ENCODE measurements at places on chromosomes 4 and X.
A peak's percentile ranks its signal among the peaks of the same experiment; 100 is the strongest.

DNA sequence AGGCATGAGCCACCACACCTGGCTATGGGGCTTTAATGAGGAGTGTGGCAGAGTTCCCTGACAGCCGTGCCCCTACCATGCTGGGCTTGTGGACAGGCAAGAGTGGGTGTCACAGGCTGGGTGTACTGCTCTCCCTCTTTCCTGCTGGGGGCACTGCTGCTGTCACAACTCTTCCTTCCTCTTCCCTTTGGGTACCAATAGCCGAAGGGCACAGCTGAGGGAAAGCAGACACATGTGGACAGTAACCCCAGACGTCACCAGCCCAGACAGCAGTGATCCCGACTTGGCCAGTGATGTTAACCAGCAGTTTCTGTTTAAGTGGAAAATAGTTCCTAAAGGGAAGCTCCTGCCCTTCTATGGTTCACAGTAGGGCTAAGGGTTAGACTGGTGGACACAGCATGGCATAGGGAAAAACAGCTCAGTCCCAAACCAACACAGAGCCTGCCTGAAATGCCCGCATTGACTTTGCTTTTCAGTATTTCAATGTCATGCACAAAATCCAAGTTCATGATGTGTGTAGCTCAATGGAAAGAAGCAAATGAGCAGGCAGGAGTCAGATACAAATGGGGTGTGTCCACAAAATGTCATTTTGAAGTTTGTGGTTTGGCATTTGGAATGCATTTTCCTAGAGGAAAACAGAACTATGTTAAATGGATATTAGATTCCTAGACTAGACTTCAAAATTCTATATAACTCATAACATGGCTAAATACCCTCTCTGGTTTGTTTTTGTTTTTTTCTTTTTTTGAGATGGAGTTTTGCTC is 24.9 kb upstream of the DDX3X start:
- no peak for DNase-seq

GRCh38 chr4:10656988-10657387 is 27.6 kb downstream of the CLNK start:
- no peak for DNase-seq

DNA sequence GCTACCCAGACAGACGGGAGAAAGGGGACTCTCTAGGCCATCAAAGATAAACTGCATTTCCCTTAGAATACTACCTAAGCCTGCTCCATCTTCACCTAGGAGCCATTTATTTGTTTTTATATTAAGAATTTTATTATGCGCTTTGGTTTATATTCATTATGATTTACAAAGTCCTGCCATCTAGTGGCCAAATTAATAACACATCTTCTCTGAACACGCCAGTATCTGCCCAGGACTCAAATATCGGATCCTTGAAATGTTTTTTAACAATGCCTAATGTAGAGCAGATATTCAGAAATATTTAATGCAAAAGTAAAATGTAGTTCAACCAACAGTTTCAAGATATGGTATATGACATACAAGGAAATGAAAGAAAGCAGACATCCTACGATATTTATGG is 20.8 kb upstream of the PRPS2 start:
- peak; percentile 17 for DNase-seq

DNA sequence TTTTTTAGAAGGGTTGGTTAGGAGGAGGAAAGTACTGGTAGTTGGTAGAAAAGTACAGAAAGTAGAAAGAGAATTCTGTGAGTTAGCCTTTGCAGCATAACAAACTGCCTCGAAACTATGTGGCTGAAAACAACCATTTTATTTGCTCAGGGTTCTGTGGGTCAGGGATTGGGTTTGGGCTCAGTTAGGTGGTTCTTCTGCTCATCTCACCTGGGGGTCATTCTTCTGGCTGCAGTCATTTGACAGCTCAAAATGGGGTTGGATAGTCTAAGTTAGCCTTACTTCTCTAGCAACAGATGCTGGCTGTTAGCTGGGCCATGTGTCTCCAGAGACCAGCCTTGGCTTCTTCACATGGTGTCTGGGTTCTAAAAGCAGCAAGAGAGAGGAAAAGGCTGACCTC is 119.4 kb downstream of the SMIM20 start:
- no peak for DNase-seq

GRCh38 chr4:89438102-89438831 is 130.7 kb upstream of the GPRIN3 start:
- peak; percentile 14 for DNase-seq

DNA sequence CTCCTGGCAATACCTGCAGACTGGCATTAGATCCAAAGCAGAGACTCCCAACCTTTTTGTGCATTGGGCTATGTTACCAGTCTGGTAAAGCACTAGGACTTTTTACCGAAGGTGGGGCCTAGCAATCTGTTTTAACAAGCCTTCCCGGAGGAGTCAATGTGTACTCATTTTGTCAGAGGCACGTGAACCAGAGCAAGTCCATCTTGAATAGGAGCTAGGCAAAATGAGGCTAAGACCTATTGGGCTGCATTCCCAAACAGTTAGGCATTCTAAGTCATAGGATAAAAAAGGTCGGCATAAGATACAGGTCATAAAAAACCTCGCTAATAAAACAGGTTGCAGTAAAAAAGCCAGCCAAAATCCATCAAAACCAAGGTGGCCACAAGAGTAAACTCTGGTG is 22.3 kb downstream of the ADGRA3 start:
- DNase-seq, result no peak

DNA sequence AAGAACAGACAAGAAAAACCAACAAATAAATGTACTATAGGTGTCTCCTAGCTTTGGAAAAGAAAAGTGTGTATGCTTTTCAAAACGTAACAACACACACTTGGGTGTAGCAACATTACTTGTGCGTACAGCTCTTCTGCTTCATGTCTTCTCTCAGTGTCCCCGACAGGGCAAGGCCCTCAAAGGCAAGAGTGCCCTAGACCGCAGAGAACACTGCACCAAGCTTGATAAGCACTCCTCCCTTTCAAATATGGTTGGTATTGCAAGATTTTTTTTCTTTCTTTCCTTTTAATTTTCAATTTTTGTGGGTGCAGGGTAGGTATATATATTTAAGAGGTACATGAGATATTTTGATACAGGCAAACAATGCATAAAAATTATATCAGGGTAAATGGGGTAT is 106.8 kb downstream of the EIF4E start:
- no peak for DNase-seq

GRCh38 chrX:94065091-94065490 is 391.1 kb downstream of the FAM133A start:
- no peak for DNase-seq

DNA sequence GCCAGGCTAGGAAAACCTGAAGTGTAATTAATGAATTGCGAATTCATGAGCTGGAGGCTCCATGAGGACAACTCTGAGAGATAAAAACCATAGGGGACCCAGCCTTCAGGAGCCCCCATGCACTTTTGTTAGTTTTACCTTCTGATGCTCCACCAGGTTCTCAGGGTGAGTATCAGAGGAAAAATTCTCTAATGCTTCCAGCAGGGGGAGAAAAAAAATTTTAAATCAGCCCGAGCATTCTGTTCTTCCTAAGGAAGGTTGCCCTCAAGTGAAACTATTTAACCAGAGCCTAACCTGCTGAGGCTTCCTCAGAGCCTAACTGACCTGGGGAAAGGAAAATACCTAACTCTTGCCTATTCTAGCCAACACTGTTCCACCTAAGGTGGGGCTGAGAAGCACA is 552.6 kb downstream of the PPARGC1A start:
- no peak for DNase-seq

DNA sequence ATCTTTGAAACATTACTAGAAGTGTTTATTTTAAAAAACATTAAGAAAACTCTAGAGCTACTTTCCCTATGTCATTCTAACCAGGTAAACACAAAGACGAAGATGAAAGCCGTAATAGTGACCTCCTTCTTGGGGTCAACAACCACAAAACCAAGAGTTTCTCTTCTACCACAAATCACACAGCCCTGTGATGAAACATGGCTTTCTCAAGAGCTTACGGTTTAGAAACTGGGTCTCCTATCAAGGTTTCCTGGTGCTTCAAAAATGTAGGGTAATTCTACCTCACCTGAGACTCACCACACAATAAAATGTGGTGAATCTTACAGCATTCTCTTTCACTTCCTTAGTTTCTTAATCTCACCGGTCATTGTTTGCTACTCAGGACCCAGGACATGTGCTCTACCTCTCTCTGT is 50.9 kb downstream of the CORIN start:
- no peak for DNase-seq

DNA sequence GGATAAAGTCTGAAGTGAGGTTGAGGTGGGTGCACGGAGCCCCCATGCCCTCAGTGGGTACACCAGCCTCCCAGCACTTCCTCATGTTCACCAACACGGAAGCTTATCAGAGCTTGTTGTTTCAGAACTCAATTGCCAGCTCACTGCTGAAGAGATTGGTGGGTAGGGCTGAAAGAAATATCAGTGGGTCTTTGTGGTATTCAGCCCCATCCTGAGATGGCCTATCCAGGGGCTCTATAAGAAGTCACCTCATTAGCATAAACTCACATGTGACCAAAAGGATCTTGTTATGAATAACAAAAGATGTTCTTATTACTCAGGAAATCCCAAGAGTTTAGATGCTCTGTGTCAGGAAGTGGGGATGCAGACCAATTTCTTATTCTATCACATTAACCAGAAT is 177.3 kb downstream of the ARHGAP10 start:
- DNase-seq, result peak; percentile 52

DNA sequence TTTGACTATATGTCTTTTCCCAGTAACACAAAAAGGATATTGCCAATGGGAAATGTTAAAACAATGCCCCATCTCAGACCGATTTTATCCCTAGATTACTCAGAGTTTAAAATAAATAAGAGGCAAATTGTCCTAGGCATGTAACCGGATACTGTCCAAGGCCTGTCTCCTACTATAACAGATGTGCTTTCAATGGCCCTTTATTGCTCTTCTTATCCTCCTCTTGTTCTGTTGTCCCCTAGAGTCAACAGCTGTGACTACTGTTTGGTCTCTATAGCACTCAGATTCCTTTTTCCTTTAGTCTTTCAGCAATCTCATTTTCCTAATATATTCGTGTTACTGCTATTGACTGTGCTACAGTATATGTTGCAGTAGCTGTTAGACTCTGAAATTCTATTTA is 66.8 kb upstream of the PLS3 start:
- no peak for DNase-seq

DNA sequence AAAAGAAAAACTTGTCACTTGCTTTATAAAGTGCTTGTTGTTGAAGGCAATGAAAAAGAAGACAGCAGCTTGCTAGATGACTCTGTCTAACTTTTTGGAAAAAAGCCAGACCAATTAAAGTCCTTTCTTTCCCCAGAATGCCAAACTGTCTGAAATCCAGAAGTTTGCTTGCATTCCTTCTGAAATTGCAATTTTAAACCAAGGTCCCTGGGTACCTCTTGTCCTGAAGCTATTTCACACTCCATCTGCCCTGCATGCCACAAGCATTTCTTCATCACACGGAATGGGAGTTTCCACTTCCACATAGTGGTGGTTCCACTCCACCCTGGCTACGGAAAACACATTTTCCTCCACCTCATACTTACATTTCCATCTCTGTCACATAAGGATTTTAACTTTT is 101.0 kb downstream of the PAPSS1 start:
- no peak for DNase-seq

DNA sequence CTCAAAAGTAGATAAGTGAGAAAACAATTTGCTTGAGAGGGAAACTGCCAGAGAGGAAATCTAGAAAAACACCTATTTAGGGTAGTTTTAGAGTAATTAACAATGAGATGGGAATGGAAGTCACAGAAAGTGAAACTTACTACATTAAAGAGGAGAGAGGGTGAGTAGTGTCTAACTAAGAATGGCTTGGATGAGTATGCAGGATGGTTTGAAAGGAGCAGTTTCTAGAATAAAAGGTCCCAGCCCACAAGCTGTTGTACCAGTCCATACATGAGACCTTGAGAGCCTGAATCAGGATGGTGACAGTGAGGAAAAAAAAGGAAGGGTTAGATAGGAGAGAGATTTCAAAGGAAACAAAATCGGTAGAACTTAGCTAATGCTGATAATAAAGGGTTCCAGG is 1.3 kb downstream of the GAR1 start:
- DNase-seq, result no peak

GRCh38 chrX:67953658-67954057 is 409.8 kb downstream of the AR start:
- no peak for DNase-seq

DNA sequence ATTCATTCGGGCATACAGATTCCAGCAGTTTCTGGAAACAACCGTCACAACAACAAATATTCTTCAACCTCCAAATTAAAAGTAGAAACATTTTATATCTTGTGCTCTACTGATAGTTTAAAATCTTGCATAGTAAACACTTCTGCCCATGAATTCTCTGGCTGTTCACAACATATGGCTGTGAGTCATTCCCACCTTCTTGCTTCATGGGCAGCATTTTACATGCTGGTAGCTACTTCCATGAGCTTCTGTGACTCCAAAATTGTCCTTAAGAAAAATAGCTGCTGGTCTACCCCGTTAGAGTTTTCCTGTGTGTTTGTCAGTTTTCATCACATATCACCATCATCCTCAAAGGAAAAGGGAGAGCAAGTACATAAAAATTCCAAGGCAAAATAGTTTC is 22.7 kb downstream of the PNPLA4 start:
- DNase-seq, result no peak

GRCh38 chrX:152915541-152916241 is 17.8 kb downstream of the ZNF185 start:
- DNase-seq, result no peak

DNA sequence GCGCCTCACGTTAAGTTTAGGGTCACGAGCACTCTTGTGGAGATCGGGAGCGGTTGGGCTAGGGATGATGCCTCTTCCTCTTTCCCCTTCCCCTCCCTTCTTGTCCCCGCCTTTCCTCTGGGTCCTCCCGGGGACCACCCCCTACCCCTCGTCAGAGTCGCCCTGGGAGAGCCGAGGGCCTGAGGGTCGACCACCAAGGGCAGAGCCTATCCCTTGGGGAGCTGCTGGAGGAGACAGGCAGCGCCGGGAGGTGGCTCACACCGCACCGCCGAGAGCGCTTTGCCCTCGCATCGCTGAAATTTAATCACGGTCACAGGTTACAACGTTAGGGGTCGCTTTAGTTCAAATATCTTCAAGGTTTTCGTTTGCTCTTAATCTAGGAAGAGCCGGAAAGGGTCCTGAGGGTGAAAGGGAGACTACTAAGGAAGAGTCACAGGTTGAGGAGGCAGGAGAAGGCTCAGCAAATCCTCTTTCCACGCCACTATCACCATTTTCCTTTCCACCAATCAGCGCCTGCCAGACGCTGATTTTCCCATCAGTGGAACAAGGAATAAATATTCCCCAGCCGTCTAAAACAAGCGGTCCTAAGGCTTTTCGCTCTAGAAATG is 528 bp upstream of the SNCA start:
- DNase-seq, result no peak

DNA sequence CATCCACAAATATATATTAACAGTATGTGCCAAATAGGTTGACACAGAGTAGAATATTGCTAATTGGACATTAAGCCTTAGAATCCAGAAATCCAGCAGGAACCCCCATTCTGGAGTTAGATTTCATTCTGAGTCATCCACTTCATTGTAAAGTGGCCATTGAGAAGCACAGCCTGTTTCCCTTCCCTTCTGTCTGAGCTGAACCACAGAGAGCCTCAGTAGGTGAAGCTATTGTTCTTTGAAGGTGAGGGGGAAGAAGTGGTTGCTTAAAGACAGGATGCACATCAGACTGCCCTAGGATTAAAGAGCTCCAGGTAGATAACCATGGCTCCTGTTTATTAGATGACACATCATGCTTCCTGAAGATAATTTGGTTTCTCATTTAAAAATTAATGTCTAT is 30.6 kb upstream of the MCF2 start:
- no peak for DNase-seq
